LoVo (cell line): ENCODE measurements at places on chromosomes 4 and X.
A peak's percentile ranks its signal among the peaks of the same experiment; 100 is the strongest.

DNA sequence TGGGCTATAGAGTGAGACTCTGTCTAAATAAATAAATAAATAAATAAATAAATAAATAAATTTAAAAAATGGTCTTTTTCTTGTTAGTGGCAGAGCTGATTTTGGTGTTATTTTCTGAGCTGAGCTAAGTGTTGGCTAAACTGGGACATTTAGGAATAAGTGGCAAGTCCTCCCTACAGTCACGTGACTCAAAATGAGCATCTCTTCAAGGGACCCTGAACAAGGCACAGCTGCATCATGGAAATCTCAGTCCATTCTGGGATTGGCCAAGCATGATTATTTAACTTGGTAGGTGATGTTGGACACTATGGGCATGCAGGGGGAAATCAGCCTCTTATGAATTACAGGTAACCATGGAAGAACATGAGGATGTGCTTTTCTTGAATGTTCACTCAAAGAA lies 42.0 kb downstream of the HAND2 start:
- no peak for DNase-seq

GRCh38 chr4:7139167-7139982 lies 53.0 kb upstream of the SORCS2 start:
- no peak for DNase-seq

GRCh38 chr4:53515076-53515475 lies 76.2 kb downstream of the LNX1 start:
- DNase-seq: no peak

DNA sequence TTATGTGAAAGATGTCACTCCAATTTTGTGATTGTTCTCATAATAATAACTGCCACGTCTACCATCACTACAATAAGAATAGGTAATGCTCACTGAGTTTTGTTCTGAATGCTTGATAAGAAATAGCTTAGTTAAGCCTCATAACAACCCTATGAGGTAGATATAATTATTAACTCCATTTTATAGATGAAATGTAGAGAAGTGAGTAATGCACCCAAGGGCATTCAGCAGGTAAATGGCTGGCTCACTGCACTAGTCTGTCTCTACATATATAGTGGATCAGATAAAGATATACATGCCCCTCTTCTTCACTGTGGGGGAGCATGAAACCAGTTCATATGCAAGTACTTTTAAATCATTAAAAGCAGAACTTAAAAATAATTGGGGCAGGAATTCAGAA lies 65.8 kb upstream of the SLC4A4 start:
- no peak for DNase-seq

- no peak for DNase-seq
Observed at GRCh38 chr4:183353557-183353956, 31.3 kb upstream of the CLDN24 start.

DNA sequence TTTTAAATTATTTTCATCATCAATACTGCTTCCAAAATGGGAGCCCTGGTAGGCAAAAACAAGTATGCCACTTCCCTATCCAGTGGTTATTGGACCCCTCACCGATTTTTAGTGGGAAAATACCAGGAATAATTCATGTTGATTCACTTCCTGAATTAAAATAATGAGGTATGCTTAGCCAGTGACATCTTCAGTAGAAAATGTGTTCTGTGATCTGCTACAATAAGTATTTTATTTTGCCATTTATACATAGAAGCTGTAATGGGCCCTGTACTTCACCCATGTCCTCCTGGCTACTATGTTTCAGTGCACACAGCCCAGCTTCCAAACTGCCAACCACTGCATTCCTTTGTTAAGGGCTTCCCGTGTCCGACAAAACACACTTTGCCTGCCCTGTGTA lies 41.0 kb upstream of the KLHL34 start:
- no peak for DNase-seq

DNA sequence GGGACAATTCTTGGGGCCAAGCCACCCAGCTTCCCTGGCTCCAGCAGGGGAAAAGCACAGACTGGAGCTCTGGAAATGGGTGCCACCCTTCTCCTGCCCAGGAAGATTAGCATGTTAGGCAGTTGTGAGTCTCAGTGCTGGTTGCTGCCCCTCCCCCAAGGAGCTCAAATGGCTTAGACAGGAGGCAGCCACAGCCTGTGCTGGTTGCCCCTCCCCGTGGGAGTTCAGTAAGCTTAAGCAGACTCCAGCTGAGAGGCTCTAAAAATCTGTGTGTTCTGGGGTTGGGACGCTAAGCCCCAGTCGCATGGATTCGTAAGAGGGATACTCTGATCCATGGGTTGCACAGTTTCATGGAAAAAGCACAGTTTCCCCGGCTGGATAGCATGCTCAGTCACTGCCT lies 92.7 kb upstream of the NDST3 start:
- no peak for DNase-seq

DNA sequence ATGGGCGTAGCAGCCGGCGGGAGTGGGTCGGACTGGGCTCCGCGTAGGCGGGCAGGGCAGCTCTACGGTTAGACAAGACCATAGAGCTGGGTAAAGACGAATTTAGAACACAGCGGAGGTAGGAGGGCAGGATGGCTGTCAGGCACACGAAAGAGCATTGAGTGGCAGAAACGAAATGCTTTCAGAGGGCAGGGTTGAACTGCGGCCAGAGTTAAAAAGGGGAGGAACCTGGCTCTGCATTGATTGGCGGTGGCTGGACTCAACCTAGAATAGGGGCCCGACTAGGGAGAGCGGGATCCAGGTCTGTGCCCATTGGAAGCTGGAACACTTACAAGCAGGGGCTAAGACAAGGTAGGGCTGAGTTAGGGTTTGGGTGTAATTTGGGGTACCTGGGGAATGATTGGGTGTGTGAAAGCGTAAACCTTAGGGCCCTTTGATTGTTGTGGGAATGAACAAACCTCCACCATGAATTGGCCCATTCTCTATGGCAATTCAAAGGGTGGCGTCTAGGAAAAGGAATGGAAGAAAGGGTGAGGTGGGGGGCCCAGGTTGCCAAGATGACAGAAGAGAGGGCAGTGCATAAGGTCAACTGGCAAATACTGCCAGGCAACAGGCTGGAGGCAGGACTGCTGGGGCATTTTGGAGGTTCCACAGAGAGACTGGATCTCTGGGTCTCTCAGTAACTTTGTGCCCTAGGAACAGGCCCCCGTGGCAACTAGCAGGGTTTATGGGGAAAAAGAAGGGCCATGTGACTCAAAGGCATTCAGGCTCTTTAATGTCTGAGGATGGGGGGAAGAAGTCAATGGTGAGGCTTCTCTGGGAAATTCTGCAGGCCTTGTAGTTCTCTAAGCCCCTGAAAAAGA lies 911 bp upstream of the ELK1 start:
- DNase-seq: no peak

DNA sequence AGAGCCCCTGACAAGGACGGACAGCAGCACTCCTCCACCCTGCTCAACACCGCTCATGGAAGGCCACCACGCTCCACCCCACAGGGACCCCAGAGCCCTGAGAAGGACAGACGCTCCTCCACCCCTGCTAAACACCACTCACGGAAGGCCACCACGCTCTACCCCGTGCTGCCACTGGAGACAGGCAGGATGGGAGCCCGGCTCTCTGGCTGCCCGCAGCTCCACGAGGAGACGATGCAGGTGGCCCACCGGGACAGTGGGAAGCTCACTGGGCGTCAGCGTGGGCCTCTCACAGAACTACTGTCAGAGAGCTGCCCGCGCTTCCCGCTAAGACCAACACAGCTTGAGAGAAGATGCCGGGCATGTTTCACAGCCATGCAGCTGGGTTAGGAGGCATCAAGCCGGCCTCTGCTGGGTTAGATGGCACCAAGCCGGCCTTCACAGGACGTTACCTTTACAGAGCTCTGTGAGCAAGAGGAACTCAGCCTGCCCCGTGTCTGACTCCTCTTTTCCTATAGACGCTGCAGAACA lies 20.8 kb downstream of the GAK start:
- DNase-seq: no peak

- DNase-seq: peak; percentile 26
Observed at GRCh38 chrX:10021461-10022272, 54.5 kb downstream of the CLDN34 start.

- DNase-seq: no peak
Observed at GRCh38 chr4:163540977-163541376, 46.5 kb downstream of the TMA16 start.

GRCh38 chrX:150919401-150919800 lies 20.9 kb upstream of the CD99L2 start:
- DNase-seq: no peak

DNA sequence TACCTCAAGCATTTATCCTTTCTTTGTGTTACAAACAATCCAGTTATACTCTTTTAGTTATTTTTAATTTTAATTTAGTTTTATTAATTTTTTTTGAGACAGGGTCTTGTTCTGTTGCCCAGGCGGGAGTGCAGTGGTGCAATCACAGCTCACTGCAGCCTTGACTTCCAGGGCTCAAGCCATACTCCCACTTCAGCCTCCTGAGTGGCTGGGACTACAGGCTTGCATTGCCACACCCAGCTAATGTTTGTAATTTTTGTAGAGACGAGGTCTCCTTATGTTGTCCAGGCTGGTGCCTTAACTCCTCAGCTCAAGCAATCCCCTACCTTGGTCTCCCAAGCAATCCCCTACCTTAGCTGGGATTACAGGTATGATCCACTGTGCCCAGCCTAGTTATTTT lies 45.9 kb downstream of the CDKL5 start:
- DNase-seq: no peak

GRCh38 chr4:153371701-153372234 lies 27.3 kb downstream of the MND1 start:
- no peak for DNase-seq

- no peak for DNase-seq
Observed at GRCh38 chrX:135396566-135396965, 25.2 kb upstream of the SMIM10L2A start.

DNA sequence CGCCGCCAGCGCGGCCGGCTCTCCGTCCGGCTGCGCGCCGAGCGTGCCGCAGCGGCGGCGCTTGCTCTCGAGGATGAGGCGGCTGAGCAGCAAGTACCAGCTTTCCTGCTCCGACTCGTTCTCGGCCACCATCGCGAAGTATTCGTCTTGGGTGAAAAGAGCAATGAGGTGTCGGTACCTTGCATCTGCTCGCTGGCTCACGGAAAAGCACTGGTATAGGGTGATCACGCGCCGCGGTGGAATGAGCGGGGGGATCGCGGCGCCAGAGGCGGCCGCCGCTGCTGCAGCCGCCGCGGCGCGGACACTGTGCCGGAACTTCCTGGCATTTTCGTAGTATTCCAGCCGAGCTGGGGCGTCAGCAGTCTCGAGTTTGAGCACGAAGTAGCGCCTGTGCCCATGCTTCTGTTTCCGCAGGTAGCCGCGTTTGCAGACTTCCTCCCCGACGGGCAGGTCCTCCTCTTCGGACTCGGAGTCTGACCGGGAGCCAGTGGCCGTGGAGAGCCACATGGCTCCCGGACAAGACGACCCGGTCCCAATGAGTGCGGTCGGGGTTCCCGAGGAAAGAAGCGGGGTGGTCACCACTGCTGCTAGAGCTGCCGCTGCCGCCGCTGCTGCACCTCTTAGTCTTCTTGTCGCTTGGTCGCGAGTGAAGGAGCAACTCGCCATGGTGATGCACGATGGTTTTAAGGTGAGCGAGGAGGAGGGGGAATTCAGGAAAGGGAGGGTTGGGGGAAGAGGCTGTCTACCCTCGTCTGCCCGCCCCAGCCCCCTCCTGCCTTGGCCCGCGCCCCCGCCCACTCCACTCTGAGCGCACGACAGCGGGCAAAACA lies 469 bp downstream of the IRS4 start:
- no peak for DNase-seq

DNA sequence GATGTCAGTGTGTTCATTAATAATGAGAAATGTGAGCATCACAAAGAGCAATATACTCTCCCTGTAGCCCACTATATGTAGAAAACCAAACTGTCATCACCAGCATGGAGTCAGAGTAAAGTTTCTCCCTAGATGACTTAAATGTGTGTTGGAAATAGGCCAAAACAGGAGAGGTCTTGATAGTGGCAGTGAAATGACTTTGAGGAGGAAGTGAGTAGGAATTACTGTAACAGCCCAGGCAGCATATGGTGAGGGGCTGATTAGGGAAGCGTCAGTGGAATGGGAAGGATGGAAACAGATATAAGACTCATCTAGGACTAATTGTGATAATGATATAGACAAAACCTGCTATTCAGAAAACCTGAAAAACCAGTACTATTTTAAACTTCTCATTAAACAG lies 83.9 kb downstream of the ATXN3L start:
- DNase-seq: no peak

DNA sequence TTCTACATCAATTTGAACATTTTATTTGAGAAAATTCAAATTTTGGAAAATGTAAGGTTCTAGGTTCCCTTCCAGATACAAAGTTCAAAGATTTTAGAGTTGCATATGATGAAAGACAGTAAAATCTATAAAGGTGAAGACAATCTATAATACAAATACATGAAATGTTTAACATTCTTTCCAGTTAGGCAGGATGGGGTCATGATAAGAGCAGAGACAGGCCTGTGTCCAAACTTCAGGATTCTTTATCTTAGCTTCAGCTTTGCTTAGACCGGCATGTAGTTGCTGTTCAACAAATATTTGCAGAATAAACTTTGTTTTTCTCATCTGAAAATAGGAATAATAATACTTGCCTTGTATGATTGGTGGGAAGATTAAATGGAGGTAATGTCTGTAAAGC lies 4.5 kb upstream of the RPS6KA3 start:
- no peak for DNase-seq

GRCh38 chr4:114040319-114041116 lies 61.1 kb upstream of the ARSJ start:
- no peak for DNase-seq
